ENCODE measurements at places on chromosomes 11 and 22.

DNA sequence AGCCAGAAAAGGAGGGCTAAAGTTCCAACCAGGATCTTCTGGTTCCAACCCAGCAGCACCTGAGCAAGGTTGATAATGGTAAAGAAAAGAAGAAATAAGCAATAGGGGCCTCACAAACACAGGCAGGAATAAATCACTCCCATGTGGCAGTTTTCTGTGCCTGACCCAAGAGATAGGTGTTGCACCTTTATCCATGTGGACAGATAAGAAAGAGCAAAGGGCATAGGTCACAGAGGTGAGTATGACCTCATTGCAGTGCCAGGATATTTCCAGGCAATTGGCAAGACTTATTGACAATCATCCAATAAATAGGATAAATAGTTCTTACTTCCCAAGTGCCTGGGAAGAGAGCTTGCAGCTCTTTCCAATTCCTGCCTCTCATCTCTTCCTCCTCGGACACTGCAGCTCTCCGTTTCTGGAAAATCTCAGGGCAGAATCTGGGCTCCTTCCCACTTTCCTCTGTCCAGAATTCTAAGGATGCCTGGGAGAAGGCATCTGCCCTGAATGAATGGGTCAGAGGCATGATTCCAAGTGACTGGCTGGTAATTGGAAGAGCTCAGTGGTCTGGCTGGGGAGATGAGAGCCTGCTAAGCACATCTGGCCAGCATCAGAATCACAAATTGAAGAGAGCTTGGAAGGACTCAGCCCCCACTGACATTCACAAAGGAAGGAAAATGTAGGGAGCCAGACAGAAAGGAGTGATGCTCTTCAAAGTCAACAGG is 14.5 kb upstream of the LRRC55 start:
- DNase-seq, result no peak

DNA sequence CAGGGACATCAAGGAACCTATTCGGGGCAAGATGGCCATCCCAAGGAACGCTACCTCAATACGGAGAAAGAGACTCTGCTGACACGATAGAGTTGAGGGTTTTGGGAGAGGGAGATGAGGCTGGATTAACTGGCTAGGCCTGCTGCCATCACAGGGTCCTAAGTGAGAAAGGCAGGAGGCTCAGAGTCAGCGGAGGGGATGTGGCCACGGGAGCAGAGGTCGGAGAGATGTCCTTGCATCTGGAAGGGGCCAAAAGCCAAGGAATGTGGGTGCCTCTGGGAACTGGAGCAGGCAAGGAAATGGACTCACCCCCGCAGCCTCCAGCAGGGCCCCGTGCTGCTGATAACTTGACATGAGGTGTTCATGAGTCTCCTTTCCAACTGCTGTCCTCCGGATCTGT is 31.0 kb upstream of the RFPL3 start:
- DNase-seq, result no peak

DNA sequence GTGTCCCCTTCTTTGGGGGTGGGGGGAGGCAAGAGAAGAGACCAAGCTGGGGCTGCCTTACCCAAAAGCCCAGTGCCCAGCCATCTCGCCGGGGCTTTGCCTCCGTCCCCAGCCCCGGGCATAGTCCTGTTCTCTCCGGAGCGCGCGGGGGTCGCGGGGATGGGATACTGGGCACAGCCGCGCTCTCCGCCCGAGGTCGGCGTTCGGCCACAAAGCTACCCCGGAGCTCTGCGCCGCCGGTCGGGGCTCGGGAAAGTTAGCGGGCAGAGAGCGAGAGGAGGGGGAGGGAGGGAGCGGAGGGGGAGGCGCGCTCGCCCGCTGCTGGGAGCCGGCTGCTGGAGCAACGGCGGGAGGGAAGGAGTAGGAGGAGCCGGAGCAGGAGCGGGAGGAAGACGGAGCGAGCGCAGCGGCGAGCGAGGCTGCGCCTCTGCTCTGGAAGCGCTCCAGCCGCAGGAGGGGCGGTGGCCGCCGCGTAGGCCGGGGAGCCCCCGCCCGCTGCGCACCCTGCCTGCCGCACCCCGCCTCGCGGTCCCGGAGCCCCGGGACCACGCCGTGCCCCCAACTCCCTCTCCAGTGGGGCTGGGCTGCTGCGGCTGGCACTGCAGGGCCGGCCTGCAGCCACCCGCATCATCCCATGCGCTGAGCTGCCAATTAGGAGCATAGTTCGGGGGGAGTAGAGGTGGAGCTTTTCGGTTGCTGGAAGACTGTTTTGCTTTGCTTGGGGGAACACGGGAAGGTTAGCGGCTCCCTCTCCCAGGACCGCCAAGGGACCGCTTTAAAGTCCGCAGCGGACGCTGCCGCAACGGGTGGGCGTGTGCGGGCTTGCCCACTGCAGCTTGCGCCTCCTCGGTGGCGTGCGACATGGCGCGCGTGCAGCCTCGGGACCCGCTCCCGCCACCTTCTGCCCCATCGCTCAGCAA is at the start of gene SCN4B:
Gene SCN4B (minus strand): TSS at position 272 of the 920 bp plus-strand sequence. CDS start 150 bp downstream, at position 122.
- no peak for DNase-seq

DNA sequence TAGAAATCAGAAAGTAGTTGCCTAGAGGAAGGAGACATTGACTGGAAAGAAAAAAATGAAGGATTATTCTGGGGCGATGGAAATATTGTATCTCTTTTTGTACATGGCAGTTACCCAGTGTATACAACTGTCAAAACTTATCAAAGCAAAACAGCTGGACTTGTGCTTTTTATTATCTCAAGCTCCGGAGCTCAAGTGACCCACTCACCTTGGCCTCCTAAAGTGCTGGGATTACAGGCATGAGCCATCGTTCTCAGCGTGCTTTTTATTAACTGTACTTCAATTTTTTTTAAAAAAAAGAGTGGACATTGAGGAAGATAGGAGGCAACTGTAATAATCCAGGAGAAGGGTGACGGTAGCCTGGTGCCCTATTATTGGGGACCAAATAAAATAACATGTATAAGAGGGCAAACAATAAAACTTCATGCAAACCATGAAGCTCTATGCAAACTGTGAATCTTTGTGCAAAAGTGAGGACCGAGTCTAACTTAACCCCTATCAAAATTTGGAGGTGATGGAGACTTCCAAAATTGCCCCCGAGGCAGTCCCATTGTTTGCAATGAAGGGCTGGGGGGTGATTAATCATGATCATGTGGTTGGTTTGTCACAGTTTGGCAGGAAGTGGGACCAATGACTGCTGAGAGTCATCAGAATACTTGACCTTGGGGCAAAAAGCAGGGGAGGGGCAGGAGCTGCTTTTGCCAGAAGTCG is 23.5 kb downstream of the FZD4 start:
- no peak for DNase-seq

- DNase-seq, result no peak
Measured at GRCh38 chr11:88152381-88152780, 22.9 kb downstream of the RAB38 start.

DNA sequence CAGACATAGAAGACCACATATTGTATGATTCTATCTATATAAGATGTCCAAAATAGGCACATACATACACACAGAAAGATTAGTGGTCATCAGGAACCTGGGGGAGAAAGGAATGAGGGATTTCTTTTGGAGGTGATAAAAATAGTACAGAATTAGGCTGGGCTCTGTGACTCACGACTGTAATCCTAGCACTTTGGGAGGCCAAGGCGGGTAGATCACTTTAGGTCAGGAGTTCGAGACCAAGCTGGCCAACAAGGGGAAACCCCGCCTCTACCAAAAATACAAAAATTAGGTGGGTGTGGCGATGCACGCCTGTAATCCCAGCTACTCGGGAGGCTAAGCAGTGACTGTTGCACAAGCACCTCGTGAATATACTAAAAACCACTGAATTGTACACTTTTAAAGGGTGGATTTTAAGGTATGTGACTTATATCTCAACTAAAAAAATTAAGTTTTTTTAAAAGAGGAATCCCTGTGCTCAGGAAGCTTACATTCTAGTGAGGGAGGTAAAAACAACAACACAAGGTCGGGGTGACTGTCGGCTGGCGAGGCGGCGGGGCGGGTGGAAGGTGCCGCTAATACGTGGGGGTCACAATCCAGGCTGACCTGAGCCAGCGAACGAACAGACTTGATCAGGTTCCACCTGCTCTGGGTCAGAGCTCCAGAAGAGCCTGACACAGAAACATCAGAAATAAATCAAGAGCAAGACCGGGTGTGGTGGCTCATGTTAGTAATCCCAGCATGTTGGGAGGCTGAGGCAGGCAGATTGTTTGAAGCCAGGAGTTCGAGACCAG is 25.3 kb upstream of the TESMIN start:
- DNase-seq, result no peak

- DNase-seq, result no peak
Measured at GRCh38 chr22:27799015-27799826, 2.3 kb downstream of the MN1 start.

GRCh38 chr11:2508793-2509192 is 64.0 kb downstream of the KCNQ1 start:
- no peak for DNase-seq

GRCh38 chr22:47195484-47196165 is 433.2 kb downstream of the TBC1D22A start:
- DNase-seq, result no peak

GRCh38 chr11:86589856-86590589 is 82.4 kb downstream of the ME3 start:
- no peak for DNase-seq

GRCh38 chr22:39349967-39350726 is at the start of gene SYNGR1:
TSS of gene SYNGR1 (plus strand) at chr22:39349991. CDS start at chr22:39350011, 20 bp downstream.
- DNase-seq, result no peak

- DNase-seq, result no peak
Measured at GRCh38 chr11:115942011-115942410, 437.8 kb upstream of the CADM1 start.

GRCh38 chr22:43297270-43298061 is 45.7 kb downstream of the SCUBE1 start:
- no peak for DNase-seq

- DNase-seq, result no peak
Measured at GRCh38 chr11:90391756-90392155, 168.9 kb upstream of the CHORDC1 start.

- no peak for DNase-seq
Measured at GRCh38 chr11:112652786-112653390, 308.3 kb upstream of the NCAM1 start.

GRCh38 chr11:122697636-122698167 is 42.2 kb downstream of the UBASH3B start:
- DNase-seq, result no peak

- no peak for DNase-seq
Measured at GRCh38 chr11:17548444-17548843, 1.4 kb downstream of the OTOG start.

DNA sequence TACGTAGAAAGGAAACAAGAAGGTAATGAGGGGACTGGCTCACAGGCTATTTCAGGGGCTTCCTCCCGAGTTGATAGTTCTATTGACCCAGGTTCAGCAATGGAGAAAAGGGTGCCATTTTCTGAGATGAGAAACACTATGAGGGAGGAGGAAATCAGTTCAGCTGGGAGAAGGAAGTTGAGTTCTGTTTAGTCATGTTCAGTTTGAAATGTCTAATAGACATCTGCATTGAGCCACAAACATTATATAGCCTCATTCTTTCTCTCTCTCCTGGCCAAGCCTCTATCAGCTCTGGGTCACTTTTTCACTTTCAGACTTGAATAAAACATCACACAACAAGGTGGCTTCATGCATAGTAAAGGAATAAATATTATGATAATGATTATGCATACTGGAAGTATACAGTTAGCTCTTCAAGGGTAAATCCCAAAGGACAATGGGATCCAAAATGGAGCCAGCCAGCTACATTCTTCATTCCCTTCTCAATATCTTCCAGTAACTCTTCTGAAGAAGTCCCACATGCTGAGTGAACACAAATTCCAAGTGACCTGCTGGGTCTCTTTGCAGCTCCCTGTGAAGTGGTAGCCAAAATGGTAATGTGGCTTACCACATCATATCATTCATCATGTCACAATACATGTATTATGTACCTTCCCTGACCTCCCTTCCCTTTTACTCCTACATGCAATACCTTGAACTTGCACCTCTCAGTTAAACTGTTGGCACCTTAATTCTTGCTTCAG is 80.9 kb upstream of the CD44 start:
- no peak for DNase-seq

GRCh38 chr11:31863170-31863832 is 52.2 kb upstream of the PAX6 start:
- no peak for DNase-seq

- no peak for DNase-seq
Measured at GRCh38 chr11:64219354-64219684, 6.7 kb downstream of the TRPT1 start.

- DNase-seq, result no peak
Measured at GRCh38 chr22:38970551-38970950, 11.6 kb upstream of the APOBEC3B start.

- DNase-seq, result no peak
Measured at GRCh38 chr22:42396621-42397331, 35.4 kb downstream of the NFAM1 start.

- DNase-seq, result no peak
Measured at GRCh38 chr22:21623648-21623970, 6.2 kb downstream of the YDJC start.

DNA sequence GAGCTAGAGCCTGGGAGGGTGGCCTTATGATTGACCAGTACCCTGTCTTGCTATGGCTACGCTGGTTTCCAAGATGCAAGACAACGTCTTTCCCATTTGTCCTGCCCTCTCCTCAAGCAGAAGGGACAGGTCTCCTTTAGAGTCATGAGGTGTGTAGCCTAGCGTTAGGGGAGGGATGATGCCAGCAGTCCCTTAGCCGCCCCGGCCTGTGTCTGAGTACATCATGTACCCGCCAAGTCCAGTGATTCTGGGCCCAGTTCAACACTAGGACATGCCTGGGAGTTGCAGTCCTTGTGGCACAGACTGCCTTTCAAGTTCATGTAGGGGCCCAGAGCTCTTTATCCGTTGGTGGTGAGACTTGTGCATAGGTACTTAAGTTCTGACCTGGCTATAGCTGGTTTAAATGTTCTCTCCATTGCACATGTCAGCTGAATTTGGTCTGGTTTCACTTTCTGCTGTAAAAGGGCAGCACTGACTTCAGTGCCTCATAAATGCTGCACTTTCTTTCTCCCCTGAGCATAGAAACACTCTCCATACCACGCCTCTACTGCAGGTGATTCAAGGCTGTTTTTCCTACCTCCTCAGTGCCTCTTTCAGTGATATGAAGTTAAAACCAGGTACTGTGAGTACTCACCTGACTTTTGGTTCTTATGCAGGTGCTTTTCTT is 151.1 kb downstream of the METTL15 start:
- no peak for DNase-seq

DNA sequence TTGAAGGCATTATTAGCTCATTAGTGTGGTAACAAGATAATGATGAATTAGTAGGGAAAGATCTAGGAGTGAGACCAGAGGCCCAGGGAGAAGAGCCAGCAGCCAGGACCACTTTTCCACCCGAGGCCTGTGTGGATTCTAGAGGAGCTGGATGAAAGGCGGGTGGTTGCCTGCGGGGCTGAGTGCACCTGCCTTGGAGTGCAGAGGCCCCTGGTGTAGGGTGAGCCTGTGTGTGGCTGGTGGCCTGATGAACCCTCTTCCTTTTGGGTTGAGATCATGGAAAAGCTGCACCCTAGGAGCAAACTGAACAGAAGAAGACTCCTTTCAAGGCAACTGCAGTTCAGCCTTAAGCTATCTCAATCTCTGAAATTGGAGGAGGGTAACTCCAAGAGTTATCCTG is 5.9 kb upstream of the TP53AIP1 start:
- no peak for DNase-seq

- DNase-seq, result no peak
Measured at GRCh38 chr22:41347066-41347859, 34.5 kb upstream of the TEF start.

- DNase-seq, result peak; percentile 61
Measured at GRCh38 chr11:76152086-76152681, 54.1 kb downstream of the WNT11 start.

- no peak for DNase-seq
Measured at GRCh38 chr11:81420668-81421250, 1312.9 kb downstream of the FAM181B start.
